LNCaP clone FGC (cell line): ENCODE measurements at places on chromosomes 11 and 22.

DNA sequence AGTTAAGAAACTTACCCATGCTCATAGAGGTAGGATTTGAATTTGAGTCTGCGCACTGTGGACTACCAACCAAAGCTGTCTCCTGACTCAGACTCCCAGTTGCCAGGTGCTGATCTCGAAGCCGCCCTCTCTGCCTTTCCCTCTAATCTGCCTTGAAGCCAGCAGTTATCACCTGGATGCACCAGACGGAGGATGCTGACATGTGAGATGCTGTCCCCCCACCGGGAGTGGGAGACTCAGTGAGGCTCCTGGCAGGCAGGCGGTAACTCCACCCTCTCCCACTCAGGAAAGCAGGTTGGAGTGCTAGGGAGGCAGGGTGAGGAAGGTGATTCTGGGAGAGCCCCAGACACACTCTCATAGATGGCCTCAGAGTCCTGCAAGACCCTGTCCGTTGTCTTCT is 40.4 kb downstream of the KIAA1671 start:
- DNase-seq: no peak

GRCh38 chr11:64758330-64759079 is 1.3 kb downstream of the PYGM start:
- DNase-seq: no peak

- DNase-seq: no peak
Observed at GRCh38 chr22:42768385-42769035, 47.8 kb upstream of the A4GALT start.

DNA sequence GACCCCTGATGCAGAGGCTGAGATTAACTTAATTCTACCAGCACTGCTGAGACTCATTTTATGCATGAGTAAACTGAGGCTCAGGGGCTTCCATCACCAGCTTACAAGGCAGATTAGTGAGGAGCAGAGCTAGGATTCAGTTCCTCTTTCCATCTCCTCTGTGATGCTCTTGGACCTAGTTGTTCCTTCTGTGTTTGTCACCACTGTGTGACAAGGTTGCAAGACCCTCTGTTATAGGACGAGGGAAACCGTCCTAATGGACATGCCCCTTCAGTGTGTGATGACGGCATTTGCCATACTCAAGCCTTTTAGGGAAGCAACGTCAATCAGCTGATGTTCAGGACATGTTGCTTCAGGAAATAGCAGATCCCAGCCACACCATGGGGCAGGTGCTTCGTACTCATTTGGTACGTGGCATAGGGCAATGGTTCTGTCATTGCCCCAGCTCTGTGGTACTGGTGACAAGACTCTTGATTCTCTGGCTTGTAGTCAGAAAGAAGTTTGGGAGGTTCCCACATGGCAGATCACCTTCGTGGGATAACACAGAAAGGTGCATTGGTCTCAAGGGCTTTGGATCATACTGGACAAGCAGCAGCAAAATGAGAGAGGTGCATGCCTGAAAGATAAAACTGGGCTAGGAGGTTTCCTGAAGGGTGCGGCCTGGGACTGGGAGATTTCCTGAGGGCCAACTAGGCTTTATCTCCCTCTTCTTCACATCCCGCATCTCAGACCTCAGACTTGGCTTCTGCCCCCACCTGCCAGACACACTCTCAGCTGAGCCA is 23.9 kb upstream of the CD44 start:
- no peak for DNase-seq

DNA sequence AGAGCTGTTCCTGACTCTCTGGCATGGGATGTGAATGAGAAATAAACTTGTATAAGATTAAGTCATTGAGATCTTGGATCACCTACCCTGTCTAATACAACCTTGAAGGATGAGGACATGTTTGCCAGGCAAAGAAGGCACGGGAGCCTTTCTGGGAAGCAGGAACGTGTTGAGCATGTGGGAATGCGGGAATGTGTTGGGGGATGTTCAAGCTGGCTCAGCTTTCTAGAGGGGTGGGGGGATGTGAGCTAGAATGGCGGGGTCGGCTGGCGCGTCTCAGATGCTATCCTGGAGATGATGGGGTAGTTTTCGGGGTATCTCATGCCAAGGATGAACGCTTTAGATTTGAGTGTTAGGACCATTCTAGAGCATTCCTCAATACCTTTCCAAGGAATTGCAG is 227.1 kb downstream of the DSCAML1 start:
- DNase-seq: no peak

- DNase-seq: no peak
Observed at GRCh38 chr11:75100314-75100713, 3.6 kb upstream of the OR2AT4 start.
